ENCODE measurements at places on chromosomes 12 and 14.
A peak's percentile ranks its signal among the peaks of the same experiment; 100 is the strongest.

DNA sequence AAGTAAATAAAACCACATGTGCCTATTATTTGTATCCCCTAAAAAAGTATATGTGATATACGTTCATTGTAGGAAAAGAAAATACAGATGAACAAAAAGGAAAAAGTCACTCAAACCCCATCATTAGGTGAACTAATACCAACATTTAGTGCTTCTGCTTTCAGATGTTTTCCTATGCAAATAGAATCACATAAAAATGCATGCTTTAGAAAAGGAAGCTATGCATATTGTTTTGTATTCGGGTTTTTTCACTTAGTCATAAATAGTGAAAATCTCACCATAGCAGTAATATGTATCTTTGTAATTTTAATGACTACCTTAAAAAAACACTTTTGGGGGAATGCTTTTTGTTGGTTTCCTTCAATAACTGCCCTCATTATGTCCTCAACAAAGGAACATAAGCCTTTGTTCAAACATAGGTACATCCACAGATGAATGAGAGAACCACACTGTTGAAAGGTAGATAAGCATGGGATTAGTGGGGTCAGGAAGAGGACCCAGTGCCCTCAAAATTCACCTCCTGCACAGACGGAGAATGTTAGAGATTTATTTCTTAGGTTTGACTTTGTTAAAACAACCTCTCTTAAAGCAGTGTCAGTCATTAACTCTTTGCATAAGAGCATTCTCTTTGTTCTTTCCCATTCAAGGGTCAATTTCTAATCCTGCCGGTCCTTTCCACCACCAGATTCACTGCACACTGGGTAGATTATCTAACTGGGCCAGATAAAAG lies 6.5 kb downstream of the AMDHD1 start:
- no peak for DNase-seq

DNA sequence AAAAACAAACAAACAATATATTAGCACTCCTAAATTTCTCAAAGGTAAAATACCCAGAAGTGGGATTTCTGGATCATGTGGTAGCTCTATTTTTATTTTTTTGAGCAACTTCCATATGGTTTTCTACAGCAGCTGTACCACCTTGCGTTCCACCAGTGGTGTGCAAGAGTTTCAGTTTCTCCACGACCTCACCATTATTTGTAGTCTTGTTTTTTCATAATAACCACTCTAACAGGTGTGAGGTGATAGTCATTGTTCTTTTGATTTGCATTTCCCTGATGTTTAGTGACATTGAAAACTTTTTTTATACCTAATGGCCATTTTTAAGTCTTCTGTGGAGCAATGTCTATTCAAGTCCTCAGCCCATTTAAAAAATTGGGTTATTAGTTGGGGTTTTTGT lies 127.3 kb upstream of the SLC38A2 start:
- no peak for DNase-seq

- no peak for DNase-seq
Measured at GRCh38 chr12:56877195-56878009, 56.8 kb downstream of the SDR9C7 start.

DNA sequence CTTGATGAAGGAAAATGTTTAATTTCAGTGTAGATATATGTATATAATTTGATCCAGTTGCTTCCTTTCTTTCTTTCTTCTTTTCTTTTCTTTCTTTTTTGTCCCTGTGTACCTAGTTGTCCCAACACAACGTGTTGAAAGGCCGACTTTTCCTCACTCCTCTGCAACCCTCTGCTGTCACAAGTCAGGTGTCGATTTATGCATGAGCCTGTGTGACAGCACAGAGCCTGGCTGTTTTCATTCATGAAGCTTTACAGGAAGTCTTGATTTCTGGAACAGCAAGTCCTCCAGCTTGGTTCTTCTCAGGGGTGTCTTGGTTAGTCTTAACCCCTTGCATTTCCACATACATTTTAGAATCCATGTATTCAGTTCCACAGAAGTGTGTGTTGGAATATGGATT lies 88.1 kb downstream of the PPP2R5C start:
- DNase-seq, result no peak

DNA sequence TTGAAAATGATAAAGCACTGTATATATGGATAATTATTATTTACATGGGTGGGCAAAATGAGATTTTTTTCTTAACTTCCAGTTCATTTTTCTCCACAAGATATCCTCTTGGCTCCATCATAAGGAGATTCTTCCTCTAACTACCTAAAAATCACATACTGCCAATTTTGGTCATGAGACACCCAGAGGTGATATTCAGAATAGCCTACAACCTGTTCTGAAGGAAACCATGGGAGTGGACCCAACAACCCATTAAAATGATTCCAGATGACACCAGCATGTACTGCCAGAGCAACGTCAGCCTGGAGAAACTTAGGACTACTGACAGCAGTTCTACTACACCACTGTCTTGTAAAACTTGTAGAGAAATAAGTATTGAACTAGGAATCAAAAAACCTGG lies 136.3 kb upstream of the TMPO start:
- no peak for DNase-seq

GRCh38 chr14:39276579-39277114 lies 42.9 kb downstream of the MIA2 start:
- no peak for DNase-seq

DNA sequence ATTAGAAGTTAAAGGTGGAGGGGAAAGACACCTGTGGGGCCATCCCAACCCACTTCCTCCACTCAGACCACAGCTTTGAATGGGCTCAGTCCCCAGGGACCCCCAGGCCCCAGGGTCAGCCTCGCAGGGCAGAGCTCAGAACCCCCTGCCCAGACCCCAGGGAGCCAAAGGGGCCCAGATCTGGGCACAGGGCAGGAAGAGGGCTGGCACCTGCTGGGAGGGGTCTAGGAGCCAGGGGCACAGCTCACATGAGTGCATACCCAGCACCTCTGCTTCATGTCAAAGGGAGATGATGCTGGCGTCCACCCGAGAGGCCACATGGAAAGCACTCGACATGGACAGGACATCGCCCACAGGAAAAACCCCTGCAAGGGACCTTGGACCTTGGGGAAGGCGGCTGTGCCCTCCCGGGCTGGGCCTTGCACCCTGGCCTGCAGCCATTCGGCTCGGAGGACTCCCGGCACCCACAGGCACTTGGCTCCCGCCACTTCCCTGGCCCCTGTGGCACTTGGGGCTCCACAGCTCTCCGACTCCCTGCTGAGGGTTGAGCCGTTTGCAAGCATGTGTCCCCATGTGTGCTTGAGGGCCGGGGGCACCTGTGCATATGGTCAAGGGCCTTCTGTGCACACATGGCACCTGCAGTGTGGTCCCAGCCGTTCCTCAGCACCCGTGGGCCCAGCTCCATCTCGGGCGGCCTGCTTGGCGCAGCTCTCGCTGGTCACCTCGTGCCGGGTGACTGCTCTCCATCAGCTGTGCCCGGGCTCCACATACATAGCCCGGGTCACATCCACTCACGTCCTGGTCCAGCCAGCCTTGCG lies 7.8 kb upstream of the AMN start:
- DNase-seq, result no peak

DNA sequence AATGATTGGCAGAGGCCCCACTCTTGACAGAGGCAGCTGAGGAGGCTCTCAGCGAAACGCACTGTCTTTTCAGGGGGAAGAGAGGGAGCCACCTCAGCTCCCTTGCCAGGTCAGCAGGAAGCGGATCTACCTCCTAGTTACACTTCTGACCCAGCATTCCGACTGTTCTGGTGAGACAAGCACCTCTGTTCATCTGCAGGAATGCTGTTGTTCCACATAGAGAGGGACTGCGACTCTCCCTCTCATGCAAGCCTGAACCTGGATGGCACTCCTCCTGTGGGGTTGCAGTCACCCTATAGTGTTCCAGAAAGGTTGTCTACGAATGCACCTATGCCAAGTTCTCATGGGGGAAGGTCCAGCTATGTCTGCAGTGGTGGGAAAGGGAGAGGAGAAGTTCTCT lies 37.1 kb upstream of the AEBP2 start:
- DNase-seq, result no peak

DNA sequence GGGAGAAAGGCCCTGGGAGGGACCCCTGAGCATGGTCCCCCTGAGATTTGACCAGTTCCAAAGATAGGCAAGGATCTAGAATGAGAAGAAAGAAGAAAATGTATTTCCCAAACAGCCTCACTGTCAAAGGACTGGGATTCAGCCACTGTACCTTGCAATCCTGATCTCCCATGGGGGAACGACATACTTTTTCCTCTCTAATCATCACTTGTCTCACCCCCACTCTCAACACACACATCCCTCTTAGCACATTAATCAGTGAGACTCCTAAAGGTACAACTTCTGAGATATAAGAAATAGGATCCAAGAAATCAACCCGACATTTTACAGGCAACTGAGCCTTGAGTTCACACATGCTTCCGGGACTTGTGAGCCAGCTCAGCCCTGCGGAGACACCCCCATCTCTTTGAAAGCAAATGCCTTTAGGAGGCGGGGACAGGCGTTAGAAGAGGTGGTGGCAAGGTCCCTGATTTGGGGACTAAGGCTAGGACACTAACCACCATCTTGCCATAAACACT lies 1.4 kb downstream of the MAP3K9 start:
- DNase-seq, result no peak

GRCh38 chr12:45726603-45727300 lies 2.8 kb upstream of the ARID2 start:
- DNase-seq, result no peak

- DNase-seq, result no peak
Measured at GRCh38 chr14:95522556-95522955, 6.1 kb upstream of the SYNE3 start.

DNA sequence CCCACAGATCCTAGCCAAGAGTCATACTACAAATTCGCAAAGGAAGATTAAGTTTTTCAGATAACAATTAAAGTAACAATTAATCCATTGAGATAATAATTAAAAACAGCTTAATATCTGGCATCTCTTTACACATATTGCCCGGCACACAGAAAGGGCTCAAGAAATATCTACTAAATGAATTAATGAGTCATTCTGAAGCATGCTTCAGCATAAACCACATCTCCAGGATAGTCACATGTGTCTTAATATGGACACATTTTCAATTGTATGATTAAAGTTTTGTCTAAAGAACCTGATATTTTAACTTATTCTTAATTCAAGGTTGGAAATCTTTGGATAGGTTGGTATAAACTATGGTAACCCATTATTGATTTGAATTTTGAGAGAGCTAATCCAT lies 9.6 kb downstream of the ITPR2 start:
- DNase-seq, result no peak

DNA sequence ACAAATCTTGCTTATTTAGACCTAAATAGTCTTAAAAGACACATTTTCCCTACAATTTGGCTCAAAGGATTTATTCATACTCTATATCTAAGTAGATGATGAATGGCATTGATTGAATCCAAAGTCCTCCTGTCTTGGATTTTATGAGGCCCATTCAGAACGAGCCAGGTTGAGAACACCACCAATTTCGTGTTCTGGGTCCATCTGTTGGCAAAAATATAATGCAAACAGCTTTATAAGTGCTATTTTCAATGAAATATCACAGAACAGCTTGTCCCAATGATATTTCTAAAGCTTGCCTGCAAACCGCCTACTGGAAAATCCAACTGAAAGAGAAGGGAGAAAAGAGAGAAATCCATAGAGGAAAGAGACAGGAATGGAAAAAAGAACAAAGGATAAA lies 204.8 kb upstream of the GARIN6 start:
- no peak for DNase-seq

DNA sequence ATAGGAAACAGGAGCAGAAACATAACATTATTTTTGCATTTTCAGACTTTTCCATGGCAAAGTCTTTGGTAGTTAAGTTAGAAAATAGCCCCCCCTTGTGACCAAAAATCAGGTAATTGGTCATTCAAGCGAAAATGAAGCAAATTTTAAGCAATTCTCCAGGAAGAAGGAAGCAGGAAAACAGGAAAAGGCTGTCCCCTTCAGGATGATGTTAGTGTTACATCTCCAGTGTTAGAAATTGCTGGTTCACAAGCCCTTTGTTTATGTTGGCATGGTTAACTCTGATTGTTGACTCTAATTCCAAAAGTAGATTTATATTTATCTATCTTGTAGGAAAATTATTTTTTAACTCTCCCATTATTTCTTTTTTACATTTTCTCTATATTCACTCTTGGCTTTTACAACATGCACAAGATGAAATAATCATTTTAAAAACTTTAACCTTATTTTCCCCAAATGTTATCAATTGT lies 18.8 kb upstream of the GAS2L3 start:
- peak; percentile 53 for DNase-seq

DNA sequence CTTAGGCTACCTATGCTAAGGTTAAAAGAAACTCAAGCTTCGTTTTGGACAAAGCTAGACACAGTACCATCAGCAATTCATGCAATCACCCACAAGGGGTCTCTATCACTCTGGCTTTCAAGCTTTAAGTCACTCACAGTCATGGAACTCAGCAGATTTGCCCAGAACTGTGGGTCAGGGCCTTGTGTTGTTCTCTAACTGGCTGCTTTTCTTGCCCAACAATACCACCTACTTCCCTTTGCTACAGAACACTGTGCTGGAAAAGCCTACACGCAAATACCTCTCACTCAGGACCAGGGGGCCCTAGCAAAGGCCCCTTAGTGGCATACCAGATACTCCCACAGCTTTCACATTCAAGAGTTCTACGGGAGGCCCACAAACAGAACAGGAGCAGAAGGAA lies 9.1 kb downstream of the NEMP1 start:
- no peak for DNase-seq

DNA sequence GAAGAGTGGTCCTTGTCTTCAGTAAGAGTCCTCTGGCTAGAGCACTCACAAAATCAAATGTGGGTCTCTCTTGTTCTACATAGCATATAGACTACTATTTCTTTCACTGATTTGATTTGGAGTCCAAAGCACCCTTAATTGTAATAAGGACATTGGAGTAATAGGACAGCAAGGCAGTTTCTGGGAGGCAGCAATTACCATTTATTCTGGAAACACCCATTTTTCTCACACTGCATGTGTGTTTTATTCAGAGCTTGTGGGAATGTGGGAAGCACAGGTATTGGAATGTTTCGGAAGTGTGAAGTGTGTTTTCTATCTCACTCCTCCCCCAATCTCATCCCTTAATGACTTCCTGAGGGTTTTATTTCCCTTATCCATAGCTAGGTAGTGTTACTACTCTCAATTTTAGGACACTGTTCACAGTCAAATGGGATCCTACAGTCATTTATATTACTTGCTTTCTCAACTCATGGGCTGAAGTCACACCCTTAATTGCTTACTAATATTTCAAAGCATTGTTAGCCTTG lies 20.2 kb downstream of the PCBP2 start:
- no peak for DNase-seq

- no peak for DNase-seq
Measured at GRCh38 chr14:97458255-97458654, 661.1 kb downstream of the VRK1 start.

GRCh38 chr12:53750812-53751335 lies 905 bp downstream of the CISTR start:
- no peak for DNase-seq

- no peak for DNase-seq
Measured at GRCh38 chr14:61552241-61552640, 143.1 kb upstream of the HIF1A start.

GRCh38 chr12:91009319-91009950 lies 4.7 kb upstream of the EPYC start:
- no peak for DNase-seq

GRCh38 chr14:104346608-104347007 lies 208.2 kb downstream of the KIF26A start:
- no peak for DNase-seq

Measured in GM04503 (cell line).